ENCODE measurements at places on chromosomes 7 and 10.

DNA sequence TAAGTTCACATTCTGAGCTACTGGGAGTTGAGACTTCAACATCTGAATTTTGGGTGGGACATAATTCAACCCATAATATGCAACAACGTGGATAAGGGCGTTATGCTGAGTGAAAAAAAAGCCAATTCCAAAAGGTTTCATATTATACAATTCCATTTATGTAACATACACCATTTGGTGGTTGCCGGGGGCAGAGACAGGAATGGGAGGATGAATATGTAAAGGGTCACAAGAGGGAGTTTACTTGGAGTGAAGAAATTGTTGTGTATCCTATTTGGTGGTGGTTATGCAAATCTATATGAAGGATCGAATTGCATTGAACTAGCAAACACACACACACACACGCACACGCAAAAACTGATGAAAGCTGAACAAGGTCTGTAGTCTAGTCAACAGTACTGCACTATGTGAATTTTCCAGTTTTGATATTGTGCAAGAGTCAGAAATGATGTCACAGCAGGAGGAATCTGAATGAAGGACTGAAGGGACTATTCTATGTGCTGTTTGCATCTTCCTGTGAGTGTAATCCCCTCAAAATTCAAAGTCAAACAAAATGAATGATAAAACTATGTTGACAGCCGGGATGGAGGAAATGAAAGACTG lies 249.2 kb upstream of the HABP2 start:
- no peak for DNase-seq

- DNase-seq, result no peak
Measured at GRCh38 chr10:77350134-77350533, 287.5 kb downstream of the KCNMA1 start.

- no peak for DNase-seq
Measured at GRCh38 chr10:86410542-86411124, 44.0 kb upstream of the GRID1 start.

- no peak for DNase-seq
Measured at GRCh38 chr7:34846976-34847375, 189.0 kb downstream of the NPSR1 start.

GRCh38 chr10:61487506-61487905 lies 34.3 kb upstream of the TMEM26 start:
- DNase-seq, result no peak

DNA sequence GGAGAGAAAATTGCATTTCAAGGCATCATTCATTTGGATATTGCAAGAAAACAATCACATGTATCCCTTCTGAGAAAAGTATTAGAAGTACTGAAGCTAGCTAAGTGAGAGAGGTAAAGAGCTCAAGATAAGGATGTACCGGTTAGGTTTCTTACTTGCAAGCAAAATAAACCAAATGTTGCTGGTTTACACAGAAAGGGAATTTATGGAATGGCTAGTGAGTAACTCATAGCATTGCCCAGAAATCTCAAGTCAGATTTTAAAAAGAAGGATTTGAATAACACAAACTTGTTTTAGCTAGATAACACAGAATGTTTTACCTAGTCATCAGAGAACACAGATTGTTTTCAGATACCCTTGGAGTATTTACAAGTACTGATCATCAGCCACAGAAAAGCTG lies 30.6 kb downstream of the KLHL7 start:
- no peak for DNase-seq

DNA sequence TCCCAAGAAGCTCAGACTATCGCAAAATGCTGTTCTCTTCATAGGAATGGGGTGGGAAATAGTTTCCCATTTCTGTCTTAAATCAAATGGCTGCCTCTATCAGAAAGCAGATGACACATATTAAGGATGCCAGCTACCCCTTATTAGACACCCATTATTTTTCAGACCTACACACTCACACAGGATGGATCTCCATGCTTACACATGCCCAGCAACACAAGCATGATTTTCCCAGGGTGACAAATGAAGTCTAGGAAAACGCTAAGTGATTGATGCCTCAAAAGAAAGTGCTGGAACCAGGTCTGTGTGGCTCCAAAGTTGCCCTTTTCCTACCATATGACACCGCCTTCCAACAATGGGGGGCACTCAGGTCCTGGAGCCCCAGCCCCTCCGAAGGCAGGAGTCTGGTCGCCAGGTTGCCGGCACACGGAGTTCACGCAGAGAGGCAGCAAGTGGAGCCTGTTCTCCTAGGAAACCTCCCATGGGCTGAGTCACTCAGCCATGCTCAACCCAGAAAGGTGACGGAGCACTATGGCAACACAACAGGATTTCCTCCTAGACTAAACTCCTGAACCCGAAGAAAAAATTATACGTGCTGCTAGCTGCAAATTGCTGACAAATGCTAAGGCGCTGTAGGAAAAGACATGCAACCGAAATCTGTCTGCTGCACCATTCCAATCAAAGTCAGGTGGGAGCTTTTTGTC lies 19.8 kb downstream of the VOPP1 start:
- DNase-seq, result no peak

- no peak for DNase-seq
Measured at GRCh38 chr10:1324903-1325302, 268.7 kb downstream of the WDR37 start.

- no peak for DNase-seq
Measured at GRCh38 chr7:144821067-144821466, 14.8 kb downstream of the TPK1 start.

GRCh38 chr10:86413046-86413728 lies 46.6 kb upstream of the GRID1 start:
- DNase-seq, result no peak

- no peak for DNase-seq
Measured at GRCh38 chr10:31920538-31920937, 8.1 kb downstream of the ARHGAP12 start.

DNA sequence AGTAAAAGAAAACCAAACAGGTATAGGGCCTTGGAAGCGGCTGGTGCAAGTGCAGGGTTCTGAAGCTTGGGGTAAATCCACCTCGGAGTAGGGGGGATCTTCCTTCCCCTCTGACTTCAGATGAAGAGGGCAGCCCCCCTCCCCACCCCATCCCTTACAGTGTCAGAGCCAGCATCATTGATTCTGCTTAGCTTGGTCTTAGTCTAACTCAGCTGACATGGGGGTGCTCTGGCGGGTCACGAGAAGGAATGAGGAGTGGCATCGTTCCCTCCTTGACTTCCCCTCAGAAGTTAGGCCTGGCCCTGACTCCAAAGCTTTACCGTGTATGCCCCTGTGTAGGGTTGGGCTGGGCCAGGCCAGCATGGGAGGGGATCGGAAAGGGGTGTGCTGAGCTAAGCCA lies 44.2 kb upstream of the SAMD8 start:
- no peak for DNase-seq

DNA sequence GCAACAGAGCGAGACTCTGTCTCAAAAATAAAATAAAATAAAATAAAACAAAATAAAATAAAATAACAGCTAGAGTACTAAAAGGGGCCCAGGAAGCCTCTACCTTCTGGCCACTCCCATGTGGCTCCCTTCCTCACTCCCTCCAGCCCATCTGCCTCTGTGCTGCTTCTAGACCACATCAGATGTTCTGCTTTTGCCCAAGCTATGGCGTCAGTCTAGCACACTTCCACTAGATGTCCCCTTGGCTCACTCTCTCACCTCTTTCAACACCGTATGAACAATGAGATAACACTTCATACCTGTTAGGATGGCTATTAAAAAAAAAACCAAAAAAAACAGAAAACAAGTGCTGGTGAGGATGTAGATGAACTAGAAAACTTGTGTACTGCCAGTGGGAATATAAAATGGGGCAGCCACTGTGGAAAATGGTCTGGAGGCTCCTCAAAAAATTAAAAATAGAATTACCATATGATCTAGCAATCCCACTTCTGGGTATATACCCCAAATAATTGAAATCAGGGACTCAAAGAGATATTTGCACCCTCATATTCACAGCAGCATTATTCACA lies 132.3 kb downstream of the ARHGAP22 start:
- no peak for DNase-seq

DNA sequence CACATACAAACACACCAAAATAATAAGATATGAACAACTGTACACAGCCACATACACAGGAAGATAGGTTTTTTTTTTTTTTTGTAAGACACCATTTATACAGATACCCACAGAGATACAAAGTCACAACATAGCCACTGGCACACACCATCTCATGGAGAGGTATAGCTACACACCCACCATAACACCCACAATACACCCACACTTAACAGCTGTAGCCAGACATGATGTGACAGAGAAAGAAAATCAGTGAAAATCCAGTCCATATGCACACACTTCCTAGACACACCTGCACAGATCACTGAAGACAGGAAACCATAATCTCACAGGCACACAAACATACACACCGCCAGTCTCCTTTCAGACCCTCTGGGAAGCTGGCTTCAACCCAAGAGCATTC lies 62.4 kb upstream of the PAX2 start:
- DNase-seq, result no peak

- no peak for DNase-seq
Measured at GRCh38 chr7:37510043-37510634, 61.5 kb upstream of the ELMO1 start.

DNA sequence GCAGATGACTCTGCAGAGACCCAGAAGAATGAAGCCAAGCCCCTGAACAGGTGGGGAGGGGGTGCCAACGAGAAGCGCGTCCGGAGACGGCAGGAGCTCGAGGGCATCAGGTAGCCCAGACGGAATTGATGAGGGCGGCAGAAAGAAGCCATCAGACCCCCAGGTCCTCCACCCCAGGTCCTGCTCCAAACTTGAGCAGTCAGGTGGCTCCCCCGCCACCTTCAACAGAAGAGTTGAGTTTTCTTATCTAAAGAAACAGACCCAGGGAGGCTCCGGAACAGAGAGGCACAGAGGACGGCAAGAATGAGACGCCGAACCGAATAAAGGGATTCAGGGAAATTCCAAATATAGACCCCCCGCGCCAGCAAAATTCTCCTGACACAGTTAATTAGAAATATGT lies 22.2 kb downstream of the RGS10 start:
- DNase-seq, result no peak

DNA sequence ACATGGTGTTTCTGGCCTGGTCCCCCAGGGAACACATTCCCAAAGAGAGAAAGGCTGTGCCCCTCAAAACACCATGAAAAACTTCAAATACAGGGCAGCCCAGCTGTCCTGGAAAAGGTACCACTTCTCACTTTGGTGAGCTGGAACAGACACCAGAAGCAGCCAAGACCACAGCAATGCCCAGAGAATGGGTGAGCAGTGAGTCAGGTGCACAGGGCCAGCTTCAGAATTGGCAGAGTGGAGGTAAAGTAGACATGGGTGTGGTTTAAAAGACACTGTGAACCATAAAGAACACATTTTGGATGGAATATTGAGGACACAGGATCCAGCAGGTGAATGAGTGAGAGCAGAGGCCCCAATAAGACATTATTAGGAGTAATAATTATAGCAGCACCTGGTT lies 51.3 kb downstream of the FAM13C start:
- no peak for DNase-seq

- peak; percentile 26 for DNase-seq
Measured at GRCh38 chr7:68176974-68177373, 1180.3 kb downstream of the TYW1 start.

DNA sequence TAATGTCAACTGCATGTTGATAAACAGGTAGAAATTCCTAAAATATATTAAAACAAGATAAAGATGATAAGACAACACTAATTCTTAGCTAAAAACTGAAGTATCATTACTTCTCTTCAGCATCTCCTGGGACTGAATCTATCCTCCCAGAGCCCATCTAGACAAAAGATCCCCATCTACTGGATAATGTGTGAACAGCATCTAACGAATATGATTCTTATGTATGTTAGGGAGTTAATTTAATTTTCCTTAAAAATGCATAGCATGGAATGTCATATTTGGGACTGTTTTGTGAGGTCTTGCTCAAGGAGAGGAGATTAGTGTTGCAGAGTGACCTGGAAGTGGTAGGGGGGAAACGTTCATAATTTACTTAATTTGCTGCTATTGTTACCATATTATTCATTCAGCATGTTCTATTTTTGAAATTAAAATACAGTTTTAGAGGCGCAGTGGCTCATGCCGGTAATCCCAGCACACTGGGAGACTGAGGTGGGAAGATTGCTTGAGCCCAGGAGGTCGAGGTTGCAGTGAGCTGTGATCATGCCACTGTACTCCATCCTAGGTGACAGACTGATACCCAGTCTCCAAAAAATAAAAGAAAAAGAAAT lies 305.1 kb upstream of the CSTF2T start:
- no peak for DNase-seq

- no peak for DNase-seq
Measured at GRCh38 chr7:41912426-41912825, 209.5 kb upstream of the INHBA start.

GRCh38 chr7:151351027-151351426 lies 9.4 kb downstream of the NUB1 start:
- DNase-seq, result no peak

- DNase-seq, result no peak
Measured at GRCh38 chr10:89478085-89478738, 57.2 kb downstream of the SLC16A12 start.

- no peak for DNase-seq
Measured at GRCh38 chr7:53965716-53966115, 576.5 kb upstream of the VSTM2A start.

GRCh38 chr7:65809259-65809981 lies 63.5 kb upstream of the VKORC1L1 start:
- DNase-seq, result no peak

DNA sequence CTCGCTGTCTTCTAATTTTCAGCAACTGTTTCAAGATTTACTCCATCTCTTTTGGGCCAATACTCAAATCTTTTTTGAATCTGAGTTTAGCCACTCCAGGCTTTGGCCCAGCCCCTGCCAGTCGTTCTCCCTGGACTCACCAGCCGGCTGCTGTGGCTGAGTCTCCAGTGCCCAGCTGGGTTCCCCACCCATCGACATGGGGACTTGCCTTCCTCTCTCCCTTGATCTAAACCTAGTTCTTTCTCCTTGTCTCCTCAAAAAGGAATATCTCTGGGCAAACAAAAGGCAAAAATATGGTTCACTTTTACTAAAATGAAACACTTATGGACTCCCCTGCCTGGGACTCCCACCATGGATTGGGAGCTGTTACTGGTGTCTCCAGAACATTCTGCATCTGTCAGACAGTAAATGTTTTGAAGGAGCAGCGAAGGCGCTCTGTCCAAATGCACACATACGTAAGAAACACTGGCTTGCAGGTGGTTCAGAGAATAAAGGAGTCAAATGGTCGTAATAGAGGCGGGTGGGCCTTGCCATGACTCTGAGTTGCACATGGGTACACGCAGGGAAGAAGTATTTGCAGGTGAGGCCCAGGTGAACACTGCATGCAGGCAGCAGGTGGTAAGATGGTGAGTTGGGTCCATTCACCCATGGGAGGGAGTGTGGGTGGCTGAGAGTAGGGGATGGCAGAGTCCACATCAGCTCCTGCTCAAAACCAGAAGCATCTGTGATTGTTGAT lies 35.5 kb upstream of the HABP2 start:
- DNase-seq, result no peak
